CD4-positive, alpha-beta T cell treated with Interleukin-6 at 100 ng/mL for 8 hours (primary cell): ENCODE measurements at places on chromosomes 12 and 14.

GRCh38 chr12:105083031-105083430, 1.2 kb downstream of the ALDH1L2 start:
- DNase-seq: no peak

DNA sequence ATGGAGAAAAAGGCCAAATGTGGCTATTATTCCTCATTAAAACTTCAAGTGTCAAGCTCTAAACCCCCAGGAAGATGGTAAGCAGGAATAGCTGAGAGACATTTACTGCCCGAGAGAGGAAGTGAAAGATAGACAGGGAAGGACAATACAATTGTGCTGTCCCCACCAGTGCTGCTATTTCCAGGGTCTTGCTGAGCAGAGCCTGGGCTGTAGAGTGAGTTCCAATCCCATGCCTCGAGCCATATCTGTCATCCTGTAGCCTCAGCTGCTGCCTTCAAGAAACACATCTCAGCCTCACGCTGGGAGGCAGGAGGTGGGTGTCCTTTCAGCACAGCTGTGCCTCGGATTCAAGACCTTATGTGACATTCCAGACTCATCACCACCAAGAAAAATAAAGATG, 114.0 kb downstream of the RPAP3 start:
- DNase-seq: no peak

DNA sequence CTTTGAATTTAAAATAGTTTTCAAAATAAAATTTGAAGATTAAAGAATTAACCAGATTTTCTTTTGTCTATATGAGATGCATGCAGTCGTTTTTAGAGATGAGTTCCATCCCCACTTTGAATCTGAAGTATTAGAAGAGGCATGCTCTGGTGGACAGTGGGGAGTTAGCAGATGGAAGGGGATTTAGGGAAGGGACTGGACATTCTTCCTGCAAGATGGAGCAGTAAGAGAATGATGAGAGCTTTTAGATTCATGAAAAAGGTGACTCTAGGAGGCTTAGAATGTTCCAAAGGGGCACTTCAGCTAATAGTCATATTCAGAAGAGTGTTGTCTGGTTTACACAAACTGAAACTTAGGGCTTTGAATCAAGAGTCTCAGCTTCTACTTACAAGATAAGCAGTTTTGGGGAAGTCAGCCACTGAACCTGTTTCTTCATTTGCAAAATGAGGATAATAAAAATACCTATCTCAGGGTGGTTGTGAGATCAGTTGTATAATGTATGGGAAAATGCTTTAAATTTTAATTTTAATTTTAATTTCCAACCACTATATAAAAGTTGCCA, 3.7 kb downstream of the ZBTB1 start:
- no peak for DNase-seq

DNA sequence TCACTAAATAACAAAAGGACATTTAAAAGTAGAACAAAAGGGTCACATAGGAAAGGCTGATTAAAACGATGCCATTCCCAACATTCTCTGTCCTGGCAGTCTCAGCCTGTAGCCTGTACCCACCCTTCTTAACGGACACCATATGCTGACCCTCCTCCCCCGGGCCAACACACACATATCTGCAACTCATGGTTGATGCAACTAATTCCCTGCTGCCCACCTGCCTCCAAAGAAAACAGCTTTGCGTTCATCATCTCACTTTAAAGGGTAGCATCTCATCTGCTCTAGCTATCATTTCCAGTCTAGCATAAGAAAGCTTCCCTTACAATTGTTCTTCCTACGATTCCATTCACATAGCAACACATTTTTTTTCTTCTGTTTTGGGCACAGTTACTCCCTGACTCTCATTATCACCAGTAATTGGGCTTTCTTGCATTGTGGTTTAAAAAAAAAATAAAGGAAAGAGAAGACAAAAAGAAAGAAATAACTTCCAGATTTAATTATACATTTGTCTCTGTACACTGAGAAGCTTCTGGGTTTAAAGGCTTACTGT, 92.9 kb downstream of the KCNC2 start:
- DNase-seq: no peak

GRCh38 chr12:95443459-95443858, 30.5 kb upstream of the METAP2 start:
- no peak for DNase-seq

DNA sequence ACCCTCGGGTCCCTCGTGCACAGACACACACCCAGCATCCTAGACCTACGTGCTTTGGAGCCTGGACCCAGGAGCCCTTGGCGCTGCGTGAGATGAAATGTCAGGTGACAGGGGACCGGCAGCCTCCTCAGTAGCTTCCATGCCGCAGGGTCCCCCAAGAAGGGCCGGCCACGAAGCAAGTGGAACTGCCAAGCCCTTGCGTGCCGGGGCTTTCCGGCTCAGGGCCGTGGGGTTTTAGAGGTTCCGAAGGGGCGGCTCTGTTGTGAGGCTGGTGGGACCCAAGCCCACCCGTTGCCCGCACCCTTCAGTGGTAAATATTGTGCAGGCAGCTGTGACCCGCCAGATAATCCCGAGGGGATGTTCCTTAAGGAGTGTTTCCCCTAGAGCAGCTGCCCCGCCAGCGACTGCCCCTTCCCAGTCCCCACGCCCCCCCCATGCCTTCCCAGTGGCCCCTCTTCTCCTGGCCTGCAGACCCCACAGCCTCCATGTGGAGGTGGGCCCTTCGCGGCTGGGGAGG, 133.7 kb downstream of the ADGRD1 start:
- no peak for DNase-seq

- DNase-seq: no peak
Observed at GRCh38 chr12:89497467-89497866, 27.1 kb downstream of the GALNT4 start.

GRCh38 chr12:76156314-76156713, 71.8 kb upstream of the NAP1L1 start:
- no peak for DNase-seq

- DNase-seq: no peak
Observed at GRCh38 chr14:94707494-94707893, 62.4 kb downstream of the GSC start.

- DNase-seq: no peak
Observed at GRCh38 chr14:90444077-90444696, 47.4 kb downstream of the CALM1 start.

GRCh38 chr12:54019924-54020590, 8.2 kb upstream of the HOXC6 start:
- no peak for DNase-seq

DNA sequence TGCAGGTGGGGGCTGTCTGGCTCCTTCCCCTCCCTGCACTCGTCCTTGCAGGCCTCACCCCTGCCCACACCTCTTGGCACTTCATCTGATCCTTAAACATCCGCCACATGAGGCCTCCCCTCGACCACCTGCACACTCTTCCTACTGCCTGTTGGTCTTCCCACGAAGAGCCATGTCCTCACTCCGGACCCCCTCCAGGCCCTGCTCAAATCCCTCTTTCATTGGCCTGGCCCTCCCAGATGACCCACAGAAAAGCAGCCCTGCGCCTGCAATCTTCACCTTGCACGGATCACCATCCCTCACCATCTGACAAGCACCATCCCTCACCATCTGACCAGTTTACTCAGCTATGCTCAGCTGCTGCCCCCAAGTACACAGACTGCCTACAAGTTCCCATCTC, 193.6 kb downstream of the BCL11B start:
- DNase-seq: no peak

- no peak for DNase-seq
Observed at GRCh38 chr12:76546889-76547288, 12.7 kb downstream of the OSBPL8 start.

DNA sequence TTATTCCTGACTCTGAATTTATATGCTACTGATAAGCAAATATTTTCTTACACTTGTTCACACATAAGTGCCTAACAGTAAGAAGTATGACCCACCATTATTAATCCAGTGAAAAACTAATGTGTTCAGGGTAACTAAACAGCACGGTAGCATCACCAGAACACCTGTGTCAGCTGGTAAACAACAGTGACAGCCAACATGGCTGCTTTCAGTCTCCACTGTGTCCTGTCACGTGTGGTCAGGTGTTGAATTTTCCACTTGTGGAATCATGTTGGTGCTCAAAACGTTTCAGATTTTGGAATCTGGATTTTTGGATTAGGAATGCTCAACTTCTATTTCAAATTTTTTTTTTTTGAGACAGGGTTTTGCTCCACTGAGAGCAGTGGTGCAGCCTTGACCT, 14.3 kb upstream of the ATP23 start:
- DNase-seq: no peak
